ENCODE measurements at places on chromosomes 4 and X.

DNA sequence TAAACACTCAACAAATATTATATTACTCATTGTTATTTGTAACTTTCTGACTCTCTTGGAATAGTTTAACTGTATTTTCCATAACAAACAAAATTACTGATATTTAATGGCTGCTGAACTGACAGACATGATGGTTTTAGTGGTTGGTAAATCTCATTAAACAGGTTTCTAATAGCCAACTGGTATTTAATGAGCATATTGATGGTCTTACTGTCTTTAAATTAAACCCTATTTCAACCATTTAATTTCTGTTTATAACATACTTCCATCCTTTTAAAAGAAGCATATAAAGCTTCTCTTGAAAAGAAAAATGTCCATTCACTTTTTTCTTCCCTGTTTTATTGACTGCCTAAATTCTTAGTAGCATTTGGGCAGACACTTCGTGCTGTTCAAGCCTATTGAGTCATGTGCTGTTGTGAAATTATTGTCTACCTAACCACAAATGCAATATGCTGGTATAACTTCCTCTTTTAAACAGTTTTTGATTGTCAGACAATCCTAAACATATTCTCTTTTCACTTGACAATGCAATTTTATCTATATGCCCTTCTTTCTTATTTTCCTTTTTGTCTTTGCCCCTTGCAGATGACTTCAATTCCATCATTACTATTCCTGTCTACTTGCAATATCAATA is 163.9 kb upstream of the SLC7A11 start:
- no peak for DNase-seq

- peak; percentile 55 for DNase-seq
Observed at GRCh38 chr4:140116442-140117104, 37.4 kb downstream of the MAML3 start.

DNA sequence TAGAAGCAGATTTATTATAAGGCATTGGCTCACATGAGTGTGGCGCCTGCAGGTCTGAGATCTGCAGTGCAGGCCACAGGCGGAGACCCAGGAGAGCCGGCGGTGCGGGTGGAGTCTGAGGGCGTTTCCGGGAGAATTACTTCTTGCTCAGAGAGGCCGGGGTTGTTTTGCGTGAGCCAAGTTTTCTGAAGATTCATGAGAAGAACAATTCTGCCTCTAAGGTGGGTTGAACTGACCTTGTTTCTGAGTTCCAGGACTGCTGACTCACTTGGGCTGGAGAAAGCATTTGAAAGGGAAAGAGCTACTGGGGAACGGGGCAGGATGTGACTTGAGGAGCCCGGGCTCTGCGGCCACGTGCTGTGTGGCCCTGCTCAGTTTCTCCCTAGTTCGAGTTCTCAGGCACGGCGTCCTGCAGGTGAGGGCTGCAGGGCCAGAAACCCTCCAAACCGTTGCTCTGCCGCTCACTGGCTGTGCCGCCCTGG is 36.7 kb upstream of the SORCS2 start:
- DNase-seq, result no peak

DNA sequence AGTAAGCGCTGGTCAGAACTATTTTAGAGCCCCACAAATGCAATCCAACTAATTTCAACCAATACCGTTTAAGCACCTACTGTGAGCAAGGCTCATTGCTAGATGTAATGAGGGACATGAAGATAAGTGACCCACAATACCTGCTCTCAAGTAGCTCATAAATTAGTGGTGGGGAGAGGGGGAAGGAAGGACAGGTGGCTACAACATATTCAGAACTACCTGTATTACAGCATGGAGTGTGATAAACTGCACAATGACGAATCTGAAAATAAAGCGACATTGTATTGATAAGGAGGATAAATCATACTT is 311.6 kb upstream of the DIAPH2 start:
- DNase-seq, result no peak

DNA sequence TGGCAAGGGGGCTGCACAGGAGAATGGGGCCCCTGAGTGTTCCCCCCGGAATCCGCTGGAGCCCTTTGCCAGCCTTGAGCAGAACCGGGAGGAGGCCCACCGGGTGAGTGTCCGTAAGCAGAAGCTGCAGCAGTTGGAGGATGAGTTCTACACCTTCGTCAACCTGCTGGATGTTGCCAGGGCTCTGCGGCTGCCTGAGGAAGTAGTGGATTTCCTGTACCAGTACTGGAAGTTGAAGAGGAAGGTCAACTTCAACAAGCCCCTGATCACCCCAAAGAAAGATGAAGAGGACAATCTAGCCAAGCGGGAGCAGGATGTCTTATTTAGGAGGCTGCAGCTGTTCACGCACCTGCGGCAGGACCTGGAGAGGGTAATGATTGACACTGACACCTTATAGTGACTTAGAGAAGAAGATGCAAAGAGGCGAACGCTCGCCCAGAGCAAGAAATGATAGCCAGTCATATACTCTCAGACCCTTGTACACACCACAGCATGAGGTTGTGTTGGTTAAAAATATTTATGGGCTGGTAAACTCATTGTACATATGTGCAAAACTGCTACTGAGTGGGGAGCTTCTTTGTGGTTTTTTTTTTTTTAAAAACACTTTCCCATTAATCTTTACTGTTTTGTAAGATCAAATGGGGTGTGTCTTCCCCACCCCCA is 52.5 kb downstream of the JADE1 start:
- DNase-seq, result no peak

DNA sequence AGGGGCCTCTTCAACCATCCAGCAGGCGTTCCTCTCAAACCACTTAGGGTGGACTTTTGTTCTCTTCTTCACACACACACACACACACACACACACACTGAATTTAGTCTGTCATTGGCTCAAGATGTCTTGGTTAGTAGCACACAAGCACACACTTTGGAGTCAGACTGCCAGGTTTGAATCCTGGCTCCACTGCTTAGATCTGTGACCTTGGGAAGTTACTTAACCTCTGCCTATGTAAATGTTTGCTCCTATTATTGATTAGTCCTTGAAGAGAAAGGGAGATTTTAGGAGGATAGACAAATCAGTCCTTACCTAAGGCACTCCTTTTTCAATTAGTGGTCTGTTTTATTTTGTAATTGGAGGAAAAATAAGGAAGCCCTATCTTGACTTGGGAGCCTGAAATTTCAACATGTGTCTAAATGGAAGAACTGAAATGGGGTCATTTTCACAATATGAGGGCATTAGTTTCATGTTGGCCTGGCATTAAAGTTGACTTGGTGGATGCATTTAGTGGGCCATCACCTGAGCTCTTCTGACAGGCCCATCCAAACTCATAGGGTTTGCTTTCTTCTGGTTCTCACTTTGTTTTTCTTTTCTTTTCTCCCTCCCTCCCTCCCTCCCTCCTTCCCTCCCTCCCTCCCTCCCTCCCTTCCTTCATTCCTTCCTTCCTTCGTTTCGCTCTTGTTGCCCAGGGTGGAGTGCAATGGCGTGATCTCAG is 13.3 kb upstream of the TMEM131L start:
- no peak for DNase-seq

GRCh38 chrX:145394344-145394743 is 147.0 kb downstream of the SPANXN1 start:
- no peak for DNase-seq

DNA sequence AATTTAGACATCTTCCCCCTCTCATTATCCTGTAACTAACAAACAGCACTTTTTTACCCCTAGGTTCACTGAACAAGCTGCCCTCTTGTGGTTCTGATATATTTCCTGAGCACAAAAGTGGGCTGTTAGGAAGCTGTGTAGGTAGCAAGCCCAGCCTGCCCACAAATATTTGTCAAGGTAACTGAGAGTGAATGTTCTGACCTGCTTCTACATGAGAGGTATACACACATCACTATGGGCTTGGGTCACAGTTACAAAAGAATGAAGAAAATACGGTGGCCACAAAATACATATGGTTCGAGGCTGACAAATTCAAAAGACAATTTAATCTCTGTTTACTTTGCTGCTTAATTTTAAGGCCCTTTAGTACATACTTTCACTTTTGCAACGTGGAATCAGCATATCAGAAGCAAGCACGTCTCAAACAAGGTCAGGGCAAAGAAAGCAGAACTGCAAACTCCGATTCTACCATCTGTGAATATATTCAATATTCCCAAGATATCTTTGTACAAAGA is 78.7 kb downstream of the RBM47 start:
- peak; percentile 24 for DNase-seq

GRCh38 chrX:13248867-13249486 is 70.9 kb downstream of the ATXN3L start:
- no peak for DNase-seq

- DNase-seq, result no peak
Observed at GRCh38 chr4:12612876-12613275, 871.3 kb downstream of the RAB28 start.

GRCh38 chr4:65546882-65547416 is 123.3 kb downstream of the EPHA5 start:
- no peak for DNase-seq

DNA sequence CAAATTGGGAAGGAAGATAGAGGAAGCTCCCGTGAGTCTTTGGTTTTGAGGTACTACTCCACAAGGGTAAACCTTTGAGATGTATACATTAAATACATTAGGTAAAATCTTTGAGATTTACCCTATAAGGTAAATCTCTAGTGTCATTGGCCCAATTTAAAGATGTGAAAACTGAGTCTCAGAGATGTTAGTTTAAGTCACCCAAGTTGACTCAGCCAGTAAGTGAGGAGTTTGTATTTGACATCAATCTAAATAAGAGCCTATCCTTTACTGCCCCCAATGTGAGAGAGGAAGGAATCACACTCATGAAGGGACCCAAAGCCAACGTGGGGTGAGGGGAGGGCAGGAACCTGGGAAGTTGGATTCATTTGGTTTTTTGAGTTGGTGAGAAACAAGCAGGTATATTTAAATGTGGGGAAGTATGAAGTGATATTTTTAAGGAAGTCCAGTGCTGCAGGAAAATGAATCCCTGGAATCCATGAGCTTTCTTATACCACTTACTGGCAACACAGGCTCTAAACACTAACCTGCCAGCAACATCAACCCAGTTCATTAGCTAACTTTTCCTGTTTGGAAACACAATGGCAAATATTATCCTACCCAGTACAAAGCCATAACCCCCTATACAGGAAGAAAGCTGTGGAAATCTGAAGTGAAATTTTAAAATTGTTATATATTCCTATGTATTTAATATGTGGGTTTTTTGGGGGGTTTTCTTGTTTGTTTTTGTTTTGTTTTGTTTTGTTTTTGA is 55.3 kb downstream of the PALLD start:
- peak; percentile 7 for DNase-seq

DNA sequence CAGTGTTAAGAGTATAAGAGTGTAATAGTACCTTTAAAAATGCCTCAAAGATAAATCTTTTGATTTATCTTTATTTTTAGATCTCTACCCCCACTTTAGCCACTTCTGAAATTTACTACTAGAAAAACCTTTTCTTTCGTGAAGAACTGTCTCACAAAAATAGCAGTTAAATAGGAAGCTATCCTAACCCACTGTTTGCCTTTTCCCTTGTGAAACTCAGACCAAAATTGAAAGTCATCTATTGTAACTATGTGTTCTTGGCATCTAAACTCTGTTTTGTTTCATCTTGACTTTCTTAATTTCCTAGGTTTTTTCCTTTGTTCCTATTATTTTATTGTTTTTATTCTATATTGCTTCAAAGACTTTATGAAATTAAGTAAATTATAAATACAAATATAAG is 7.8 kb upstream of the TMEM144 start:
- no peak for DNase-seq
